ENCODE measurements at places on chromosomes 7 and 10.

DNA sequence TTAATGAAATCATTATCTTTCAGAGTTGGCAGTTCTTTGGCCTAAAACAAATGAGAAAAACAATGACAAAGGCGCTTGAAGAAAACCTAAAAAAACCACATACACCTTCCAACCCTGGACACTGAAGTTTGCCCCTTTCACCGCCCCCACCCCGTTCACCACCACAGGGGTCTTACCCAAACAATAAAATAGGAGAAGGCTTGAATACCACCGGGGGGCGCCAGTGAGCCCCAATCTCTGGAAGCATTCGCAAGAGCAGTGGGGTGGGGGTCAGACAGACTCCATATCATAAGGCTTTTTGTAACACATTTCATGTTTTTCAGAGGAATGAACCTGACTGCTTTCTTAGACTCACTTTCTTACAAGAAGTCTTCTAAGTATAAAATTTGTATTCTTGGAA lies 163.6 kb downstream of the PIP4K2A start:
- DNase-seq: peak; percentile 35

DNA sequence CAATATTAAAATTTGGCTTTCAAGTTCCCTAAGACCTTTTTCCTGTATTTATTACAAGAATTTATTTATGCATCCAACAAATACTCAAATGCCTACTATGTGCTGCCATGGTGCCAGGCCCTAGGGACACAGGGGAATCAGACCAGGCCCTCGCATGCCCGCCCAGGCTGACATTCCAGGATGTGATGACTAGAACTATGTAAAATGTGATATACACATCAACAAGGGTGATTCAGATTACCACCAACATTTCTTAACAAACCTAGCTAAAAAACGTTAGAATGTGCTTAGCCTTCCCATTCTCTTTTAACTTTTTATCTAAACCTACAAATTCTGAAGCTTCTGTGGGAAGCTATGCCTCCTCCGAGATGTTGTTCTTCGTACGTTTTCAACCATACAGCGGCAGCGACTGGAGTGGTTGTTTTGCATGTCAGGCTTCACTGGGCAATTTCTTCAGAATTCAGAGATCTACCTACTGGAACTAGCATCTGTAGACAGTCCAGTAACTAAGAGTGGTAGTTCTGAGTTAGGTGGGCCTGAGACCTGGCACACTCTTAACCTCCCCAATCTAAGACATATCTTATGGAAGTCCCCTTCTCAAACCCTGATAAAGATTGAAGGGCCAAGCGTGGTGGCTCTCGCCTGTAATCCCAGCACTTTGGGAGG lies 22.1 kb downstream of the GNA12 start:
- peak; percentile 83 for DNase-seq

- no peak for DNase-seq
These were observed 223.7 kb downstream of the MAD1L1 start for GRCh38 chr7:2008936-2009540.

- DNase-seq: no peak
These were observed 183.3 kb downstream of the SEMA3E start for GRCh38 chr7:83465643-83466042.

GRCh38 chr10:4344492-4344994 lies 481.5 kb upstream of the AKR1E2 start:
- DNase-seq: peak; percentile 94

DNA sequence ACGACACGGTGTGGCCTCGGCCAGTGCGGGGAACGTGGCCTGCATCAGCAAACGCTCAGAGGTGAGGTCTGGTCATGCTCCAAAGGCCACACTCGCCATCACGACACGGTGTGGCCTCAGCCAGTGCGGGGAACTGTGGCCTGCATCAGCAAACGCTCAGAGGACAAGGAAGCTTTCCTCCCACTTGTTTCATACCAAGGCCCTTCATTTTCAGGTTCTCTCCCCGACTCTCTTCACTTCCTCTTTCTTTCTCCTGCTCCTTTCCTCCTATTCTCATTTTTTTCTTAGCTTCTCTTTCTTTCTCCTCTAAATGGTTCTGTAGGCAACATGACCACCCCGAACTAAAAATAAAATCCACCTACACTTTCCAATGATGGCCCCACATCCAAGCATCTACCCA lies 384.4 kb upstream of the SHH start:
- no peak for DNase-seq

GRCh38 chr10:116688241-116688711 lies 54.1 kb downstream of the HSPA12A start:
- DNase-seq: peak; percentile 82

DNA sequence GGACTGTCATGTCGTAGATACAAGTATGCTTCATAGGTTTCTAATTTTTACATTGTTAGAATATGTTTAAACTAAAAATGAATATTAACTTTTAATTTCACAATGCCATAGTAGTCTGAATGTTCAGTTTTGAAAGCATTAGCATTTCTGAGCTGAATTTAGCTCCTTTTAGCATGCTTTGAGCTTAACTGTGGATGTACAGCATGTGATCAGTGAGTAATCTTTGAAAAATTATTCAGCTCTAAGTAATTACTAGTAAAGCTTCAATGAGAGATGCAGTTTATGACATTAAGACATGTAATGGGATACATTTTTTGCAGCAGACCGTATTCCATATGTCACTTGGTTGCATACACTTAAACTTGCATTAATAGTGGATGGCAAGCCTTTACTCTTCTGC lies 114.1 kb upstream of the WNT16 start:
- no peak for DNase-seq

GRCh38 chr7:133932591-133932990 lies 194.5 kb upstream of the LRGUK start:
- DNase-seq: no peak

GRCh38 chr7:102273749-102274712 lies 12.6 kb upstream of the SH2B2 start:
- peak; percentile 82 for DNase-seq

GRCh38 chr10:114801411-114801813 lies 20.2 kb upstream of the FHIP2A start:
- DNase-seq: no peak

DNA sequence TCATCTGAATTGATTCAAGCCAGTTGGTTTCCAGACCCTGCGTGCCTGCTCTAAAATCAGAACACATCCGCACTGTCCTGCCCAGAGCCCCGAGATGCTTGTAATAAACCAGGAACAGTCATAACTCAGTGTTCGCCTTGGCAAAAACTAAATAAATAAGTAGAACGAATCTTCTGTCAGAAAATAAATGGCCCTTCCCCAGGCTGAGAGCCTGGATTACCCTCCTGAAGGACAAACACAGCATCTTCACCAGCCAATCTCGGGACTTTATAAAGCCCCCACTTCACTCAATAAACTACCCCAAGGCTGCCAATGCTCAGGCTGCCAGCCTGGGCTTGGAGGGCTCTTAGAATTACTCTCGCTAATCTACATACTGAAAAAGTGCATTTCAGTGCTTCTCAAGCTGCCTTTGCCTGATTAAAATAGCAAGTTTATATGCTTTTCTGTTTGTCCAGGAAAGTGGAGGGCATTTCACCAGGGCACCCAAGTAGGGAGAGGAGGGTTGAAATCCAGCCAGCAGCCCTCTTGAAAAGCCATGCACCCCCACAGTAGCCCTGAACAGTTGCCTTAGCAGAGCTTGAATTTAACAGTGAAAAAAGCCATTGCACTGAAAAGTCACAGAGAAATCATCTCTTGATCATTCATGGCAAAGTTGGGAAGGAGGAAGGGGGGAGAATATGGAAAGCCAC lies 136.6 kb downstream of the CALN1 start:
- no peak for DNase-seq

- DNase-seq: peak; percentile 15
These were observed 5.3 kb upstream of the CUZD1 start for GRCh38 chr10:122850705-122851640.

GRCh38 chr7:135600226-135600625 lies 42.5 kb downstream of the NUP205 start:
- no peak for DNase-seq

- no peak for DNase-seq
These were observed 50.7 kb downstream of the BPGM start for GRCh38 chr7:134697205-134697886.

GRCh38 chr10:93071674-93072224 lies 1.9 kb upstream of the CYP26A1 start:
- peak; percentile 65 for DNase-seq

- DNase-seq: no peak
These were observed 183.3 kb upstream of the PRKCQ start for GRCh38 chr10:6763423-6763822.

DNA sequence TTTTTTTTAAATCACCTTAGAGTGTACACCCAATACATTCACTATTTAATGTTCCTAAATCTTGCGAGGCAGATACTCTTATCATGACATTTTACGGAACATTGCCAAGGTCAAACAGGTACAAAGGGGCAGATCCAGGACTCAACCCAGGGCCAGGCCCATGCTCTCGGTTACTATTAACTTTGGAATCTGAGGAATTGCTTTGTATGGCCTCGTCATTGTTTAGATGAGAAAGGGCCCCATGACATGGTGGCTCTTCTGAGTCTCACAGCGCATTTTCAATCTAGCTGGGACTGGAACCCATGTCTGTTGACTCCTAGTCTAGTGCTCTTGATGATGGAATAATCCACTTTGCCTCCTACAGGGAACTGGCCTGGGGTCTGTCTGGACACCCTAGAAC lies 59.1 kb downstream of the GATA3 start:
- no peak for DNase-seq

DNA sequence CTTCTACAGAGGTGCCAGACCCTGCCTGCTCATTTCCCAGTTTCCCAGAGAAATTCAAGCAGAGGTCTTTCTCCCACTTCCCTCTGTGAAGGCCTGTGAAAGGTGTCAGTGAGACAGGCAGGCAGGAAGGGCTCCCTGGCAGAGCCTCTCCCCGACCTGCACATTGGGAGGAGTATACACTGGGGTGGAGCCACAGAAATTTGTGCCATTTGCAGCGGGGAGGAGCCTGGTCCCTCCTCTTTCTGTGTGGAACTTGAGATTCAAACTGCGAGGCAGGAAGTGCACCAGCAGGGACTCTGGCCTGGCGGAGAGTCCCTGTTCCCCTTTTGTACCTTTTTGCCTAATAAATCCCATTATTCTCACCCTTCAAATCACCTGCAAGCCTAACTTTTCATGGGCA lies 54.6 kb upstream of the OPN4 start:
- no peak for DNase-seq

- DNase-seq: no peak
These were observed 61.7 kb downstream of the C10orf105 start for GRCh38 chr10:71657604-71658466.

- DNase-seq: peak; percentile 9
These were observed 124.7 kb upstream of the C1QL3 start for GRCh38 chr10:16646181-16647059.

DNA sequence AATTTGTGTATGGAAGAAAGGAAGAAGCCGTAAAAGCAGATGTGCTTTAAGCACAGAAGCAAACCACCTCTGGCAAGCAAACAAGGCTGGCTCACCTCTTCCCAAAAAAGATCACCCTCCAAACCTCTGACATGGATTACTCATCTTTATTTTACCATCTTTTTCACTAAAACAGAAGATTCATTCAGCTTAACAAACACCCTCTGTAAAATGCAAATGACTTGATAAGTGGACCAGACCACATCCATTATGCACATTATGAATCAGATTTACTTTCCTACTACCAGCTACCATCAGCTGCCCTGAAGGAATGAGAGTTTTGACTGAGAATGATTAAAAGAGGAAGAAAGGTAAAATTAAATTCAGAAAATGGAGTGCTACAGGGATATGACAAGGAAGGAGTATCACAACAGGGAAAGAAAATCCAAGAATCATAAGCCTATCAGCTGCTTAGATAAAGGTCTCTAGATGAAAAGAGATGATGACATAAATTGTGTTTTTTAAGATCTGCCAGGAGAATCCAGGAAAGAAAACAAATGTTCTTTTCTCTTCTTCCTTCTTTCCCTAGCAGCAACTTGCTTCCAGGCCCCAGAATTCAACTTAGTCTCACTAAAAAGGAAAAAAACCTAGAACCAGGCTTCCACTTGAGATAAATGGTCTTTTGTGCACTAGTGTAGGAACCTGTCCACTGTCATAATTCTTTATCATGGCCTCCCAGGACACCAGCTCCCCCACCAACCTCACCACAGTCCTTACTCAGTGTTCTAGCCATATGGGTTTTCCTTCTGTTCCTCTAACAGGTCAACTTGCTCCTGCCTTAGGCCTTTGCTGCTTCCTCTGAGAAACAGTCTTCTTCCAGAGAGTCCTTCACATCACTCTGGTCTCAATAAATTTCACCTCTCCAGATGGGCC lies 47.4 kb downstream of the JAZF1 start:
- DNase-seq: peak; percentile 12

DNA sequence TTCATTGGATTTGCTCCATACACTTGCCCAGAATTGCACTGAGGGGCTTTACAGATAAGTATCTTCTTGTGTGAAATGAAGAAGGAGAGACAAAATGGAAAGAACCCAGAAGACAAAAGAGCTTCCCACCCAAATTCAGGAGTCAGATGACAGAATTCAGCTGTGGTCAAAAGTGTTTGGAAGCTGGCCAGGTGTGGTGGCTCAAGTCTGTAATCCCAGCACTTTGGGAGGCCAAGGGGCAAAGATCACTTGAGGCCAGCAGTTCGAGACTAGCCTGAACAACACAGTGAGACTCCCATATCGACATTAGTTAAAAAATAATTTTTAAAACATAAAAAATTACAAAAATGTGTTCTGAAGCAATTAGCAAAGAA lies 27.1 kb downstream of the DUSP5 start:
- no peak for DNase-seq

- DNase-seq: no peak
These were observed 874 bp downstream of the GIMAP5 start for GRCh38 chr7:150738092-150738491.

GRCh38 chr10:120841522-120842189 lies 9.5 kb upstream of the WDR11 start:
- peak; percentile 58 for DNase-seq

DNA sequence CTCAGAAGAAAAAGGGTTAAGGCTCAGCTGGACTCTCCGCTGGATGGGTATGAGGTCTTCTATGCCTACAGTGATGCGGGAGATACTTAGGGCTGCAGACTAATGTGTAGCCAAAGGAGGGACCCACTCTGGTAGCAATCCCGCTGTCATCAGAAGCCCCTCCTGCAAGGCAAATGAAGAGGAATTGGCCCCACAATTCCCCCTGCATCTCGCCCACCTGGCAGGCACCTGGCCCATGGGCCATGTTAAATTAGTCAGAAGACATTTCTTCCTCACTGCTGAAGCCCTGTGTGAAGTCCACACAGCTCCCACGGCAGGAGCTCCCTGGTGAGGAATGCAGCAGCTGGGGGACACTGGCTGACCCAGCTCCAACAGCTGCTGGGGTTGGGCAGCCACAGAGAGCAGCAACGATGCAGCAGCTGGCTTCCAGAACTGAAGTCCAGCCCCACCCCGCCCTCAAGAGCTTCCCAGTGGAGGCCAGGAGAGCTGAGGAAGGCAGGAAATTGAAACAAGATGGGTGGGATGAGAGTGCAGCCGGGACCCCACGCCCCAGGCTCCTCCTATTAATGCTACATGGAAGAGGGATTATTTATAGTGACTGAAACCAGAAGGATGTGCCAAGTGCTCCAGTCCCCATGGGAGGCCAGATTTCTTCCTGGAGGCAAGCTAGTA lies 5.5 kb downstream of the VSTM4 start:
- DNase-seq: no peak

All from kidney tubule cell (primary cell).